ENCODE measurements at places on chromosomes 7 and 10.

GRCh38 chr10:68084469-68084868, 9.4 kb upstream of the HERC4 start:
- DNase-seq: no peak

DNA sequence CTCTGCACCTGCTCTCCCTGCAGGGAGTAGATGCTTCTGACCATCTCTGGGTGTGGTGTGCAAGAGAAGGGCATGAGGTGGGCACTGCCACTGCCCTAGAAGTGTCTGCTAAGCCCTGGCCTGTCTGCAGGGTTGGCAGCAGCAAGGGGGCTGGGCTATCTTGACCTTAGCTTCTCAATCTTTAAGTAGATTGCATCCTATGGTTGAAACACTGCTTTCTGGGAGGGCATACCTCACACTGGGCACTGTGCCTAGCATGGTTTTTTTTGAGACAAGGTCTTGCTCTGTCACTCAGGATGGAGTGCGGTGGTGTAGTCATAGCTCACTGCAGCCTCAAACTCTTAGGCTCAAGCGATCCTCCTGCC, 54.9 kb downstream of the CLIP2 start:
- DNase-seq: peak; percentile 94

GRCh38 chr7:111690364-111691111, 128.2 kb upstream of the IMMP2L start:
- no peak for DNase-seq

DNA sequence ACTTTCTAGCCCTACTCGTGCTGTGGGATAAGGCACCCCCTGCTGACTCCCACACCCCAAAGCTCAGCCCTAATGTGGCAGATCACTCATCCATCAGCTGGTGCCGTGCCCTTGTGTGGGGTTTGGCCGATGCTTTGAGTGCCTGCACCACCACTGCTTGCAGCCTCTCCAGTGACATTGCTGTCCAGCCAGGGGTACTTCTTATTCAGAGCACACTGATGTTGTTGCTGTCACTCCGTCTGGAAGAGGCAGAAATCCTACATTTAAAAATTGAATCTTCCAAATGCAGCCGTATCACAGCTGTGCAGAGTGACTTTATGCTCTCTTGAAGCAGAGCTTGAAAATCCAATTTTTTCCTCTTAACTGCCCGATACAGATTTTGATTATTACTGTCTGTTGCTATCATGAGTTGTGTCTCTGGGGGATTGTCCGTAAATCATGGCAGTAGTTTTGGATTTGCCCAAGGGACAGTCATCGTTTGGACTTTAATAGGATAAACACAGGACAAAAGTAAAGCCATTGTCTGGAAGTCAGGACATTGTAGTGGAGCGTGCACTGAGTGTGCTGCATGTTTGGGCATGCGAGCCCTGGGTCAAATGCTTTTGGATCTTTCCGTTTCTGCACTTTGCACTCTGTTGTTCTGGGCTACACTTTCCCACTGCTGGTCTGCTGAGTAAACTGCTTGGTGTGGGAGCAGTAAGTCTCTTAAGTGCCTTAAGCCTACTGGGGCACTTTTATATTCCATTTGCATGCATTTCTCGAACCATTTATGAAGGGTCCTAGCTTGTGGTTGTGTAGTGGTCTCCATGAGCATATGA, 128.2 kb downstream of the DOCK1 start:
- DNase-seq: no peak

GRCh38 chr10:106625751-106626150, 538.8 kb downstream of the SORCS1 start:
- no peak for DNase-seq
